ENCODE measurements at places on chromosomes 16 and 17. TPM values are rescaled to one million over a fixed set of nuclear protein-coding genes. Genes with fewer than 3 reads are reported as not detected.

Gene NRN1L
- polyA plus RNA-seq: 5.6 TPM

DNA sequence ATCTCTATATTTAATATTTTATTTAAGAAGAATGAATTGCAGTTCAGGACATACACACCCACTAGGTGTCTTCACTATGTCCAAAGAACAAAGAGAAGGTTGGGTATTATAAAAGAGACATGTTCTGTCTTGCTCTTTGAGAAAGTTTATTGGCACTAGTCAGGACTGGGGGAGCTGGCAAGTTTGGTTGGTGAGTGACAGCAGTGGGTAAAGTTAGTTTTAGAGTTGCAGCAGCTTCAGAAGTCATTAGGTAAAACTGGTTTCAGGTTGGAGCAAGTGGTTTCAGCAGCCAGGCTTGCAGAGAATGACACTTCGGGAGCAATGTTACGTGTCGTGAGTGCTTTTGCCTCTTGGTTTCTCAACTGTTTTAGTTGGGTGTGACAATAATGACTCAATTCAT is 142.2 kb upstream of the HS3ST3A1 start:
- no peak for DNase-seq

Gene MSLN
- 2.6 TPM for polyA plus RNA-seq

Gene ZNF267
- 13.9 TPM for polyA plus RNA-seq

- no peak for DNase-seq
Measured at GRCh38 chr17:10127819-10128425, 70.5 kb downstream of the GAS7 start.

GRCh38 chr17:69326377-69327059 is 415 bp downstream of the ABCA5 start:
- no peak for DNase-seq

GRCh38 chr17:62800585-62800984 is 7.5 kb downstream of the MARCHF10 start:
- DNase-seq: no peak
